ENCODE measurements at places on chromosomes 2 and 18.

DNA sequence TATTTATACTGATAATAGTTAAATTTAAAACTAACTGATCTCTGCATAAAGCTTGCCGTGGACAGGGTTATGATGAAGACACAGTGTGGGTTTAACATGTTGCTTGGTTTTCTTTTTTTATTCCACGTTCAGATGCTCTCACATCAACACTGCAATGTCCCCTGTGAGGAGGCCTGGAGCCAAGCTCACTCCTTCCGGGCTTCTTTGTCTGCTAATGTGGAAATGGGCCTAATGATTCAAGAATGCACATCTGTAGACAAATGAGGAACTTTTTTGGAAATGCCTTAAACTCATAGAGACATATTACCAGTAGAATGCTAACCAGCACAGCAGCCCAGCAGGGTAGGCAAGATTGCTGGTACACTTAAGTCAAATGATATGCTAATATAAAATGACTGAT is 208.0 kb downstream of the GALR1 start:
- no peak for DNase-seq

DNA sequence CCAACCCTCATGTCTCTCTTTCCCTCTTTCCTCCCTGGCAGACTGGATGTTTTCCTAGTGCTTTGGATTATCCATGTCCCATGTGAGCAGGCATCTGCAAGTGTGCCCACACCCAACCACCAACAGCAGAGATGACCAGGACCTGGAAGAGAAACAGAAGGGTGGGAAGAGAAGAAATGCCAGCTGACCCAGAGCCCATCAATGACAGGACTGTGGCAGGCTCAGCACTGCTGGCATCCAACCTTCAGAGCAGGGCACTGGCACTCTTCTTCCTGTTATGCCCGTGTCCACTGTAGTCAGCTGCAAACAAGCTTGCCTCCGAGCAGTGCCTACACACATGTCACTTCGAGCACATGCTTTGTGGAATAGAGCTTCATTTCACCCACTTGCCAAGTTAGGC is 121.1 kb downstream of the TANC1 start:
- no peak for DNase-seq

DNA sequence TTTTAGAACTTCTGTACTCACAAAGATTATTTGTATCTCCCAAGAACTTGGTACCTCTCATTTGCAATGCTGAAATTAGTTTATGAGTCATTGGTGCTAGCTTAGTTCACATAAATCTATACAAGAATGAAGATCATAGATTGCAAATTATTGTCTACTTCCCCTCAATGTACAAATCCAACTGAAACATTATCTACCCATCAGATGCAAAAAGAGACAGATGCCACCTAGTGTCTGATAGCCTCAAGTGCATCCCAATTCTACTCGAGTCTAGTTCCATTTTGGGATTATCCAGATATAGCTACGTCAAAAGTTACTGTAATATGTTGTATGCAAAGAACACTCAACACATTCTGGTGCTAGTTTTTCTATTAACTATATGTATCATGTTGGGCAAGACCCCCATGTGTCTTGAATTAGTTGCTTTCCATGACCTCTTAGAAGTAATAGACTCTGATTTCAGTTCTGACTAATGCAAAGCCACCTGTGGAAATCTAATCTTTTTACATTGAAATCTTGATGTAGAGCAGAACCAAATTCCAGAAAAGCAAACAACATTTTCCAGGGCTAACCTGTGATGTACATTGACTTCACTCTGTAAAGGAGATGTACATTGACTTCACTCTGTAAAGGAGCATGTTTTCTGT is 210.0 kb downstream of the RBM43 start:
- DNase-seq = peak; percentile 56

DNA sequence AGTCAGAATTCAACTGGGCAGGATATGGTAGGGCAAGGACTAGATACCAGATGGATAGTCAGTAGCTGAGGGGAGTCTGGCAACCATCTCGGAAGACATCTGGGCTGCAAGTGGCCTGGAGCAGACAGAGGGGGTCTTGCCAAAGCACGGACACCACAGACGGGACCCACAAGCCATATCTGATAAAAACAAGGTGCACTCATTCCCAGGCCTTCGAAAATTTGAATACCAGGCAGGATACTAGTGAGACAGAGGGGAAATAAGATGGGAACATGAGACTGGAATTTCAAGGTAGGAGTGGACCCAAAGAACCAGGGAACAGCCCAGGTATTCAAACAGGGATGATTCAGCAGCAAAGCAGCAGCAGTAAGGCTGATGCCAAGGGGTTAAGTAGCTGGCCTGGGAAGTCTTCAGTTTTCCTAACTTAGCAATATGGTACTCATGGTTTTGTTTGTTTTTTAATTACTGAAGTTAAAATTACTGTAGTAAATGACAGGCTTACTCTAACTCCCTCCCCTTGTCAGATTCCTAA is 144.9 kb upstream of the NCKAP5 start:
- DNase-seq = no peak

DNA sequence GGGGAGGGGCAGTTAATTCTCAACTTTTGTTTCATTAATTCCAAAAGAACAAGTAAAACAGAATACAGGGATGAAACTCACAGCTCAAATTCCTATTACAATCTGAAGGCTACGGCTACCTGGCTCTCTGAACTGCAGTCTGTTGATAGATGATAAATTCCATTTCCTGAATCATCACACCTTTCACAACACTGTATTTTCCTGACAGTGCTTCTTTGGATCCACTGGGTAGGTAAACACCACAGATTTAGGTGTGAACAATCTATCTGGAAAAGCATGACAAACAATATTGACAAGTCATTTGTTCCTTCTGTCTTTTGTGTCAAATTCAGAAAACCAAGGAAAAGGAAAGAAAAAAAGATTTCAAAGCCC is 843.2 kb downstream of the LRRTM4 start:
- DNase-seq = peak; percentile 2

DNA sequence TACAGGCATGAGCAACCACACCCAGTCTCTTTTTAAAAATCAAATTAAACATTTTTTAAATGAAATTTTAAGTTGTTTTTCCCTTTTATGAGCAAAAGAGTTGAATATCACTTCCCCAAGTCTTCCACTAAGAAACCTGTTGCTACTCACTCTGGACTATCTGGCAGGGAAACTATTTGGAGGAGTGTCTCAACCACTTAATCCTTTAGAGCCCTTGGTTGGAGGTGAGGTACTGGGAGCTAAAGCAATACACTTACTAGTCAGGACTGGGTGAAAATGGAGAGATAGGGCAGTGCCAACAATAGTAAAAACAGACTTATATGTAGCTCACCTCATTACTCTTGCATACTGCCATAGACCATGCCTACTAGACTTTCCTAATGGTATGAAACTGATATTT is 135.5 kb downstream of the RND3 start:
- no peak for DNase-seq

- no peak for DNase-seq
Measured at GRCh38 chr2:74328573-74328972, 14.6 kb downstream of the SLC4A5 start.

DNA sequence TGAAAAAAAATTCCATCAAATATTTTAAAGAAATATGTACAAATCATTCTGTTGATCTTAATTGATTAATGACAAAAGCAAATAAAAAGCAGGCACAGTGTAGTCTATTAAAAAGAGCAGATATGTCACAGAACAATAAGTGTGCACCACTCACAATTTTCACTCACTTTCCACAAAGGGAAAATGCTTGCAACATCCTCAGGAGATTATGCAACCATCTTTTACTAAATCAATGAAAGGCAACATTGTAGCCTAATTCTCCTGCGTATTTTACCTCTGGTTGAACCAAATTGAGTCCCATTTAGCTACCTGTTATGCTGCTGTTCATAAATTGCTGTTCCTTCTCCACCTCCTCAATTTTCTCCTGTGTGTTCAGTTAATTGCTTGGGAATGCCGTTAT is 1346.8 kb upstream of the PIK3C3 start:
- DNase-seq = peak; percentile 6

DNA sequence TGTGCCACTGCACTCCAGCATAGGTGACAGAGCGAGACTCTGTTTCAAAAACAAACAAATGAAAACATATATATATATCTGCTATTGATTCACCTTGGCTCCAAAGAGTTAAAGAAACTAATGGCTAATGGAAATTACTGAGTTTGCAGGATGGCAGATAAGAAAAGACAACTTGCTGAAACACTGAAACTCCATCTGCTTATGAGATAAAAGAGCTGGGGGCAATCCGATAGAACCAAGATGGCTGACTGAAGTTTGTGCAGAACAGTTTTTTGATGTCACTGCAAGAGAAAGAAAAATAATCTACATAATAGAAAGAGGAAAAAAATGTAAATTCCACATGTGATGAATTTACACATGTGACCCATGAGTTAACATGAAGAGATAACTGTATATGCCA is 88.2 kb downstream of the LRATD1 start:
- no peak for DNase-seq

DNA sequence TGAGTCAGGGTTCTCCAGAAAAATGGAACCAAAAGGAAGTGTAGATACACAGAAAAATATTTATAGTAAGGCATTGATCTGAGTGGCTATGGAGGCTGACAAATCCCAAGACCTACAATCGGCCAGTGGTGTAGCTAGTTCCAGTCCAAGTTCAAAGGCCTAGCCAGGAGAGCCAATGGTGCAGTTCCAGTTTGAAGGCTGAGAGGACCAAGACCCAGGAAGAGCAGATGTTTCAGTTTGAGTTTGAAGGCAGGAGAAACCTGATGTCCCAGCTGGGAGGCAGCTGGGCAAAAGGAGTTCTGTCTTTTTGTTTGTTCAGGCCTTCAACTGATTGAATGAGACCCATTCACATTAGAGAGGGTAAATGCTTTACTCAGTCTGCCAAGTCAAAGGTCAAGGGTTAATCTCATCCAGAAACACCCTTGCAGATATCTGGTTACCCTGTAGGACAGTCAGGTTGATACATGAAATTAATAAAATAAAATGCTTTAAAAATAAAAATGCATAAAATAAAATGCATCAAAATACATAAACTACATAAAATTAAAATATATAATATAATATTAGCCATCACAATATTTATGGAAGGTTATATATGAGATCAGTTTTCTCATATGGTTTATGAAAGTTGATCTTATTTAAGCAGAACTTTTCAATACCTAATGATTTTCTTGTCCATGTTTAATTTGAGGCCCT is 38.7 kb downstream of the KCNE4 start:
- DNase-seq = no peak

DNA sequence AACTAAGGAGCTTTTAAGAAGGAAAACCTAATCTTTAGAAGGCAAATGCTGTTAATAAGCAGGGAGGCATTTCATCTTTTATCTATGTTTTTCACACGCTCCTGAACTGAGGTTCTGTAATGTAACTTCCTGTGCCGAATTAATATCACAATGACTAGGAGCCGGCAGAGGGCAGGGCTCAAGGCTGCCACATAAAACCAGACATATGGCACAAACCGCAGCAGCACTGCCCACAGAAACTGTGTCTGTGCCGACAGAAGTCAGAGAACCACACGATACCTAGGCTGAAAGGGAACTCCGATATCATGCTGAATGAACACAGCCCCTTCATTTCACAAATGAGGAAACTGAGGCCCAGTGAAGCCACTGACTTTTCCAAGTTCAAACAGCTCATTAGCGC is 112.1 kb downstream of the EIPR1 start:
- no peak for DNase-seq

- DNase-seq = peak; percentile 92
Measured at GRCh38 chr2:190404487-190404886, 3.7 kb upstream of the MFSD6 start.

DNA sequence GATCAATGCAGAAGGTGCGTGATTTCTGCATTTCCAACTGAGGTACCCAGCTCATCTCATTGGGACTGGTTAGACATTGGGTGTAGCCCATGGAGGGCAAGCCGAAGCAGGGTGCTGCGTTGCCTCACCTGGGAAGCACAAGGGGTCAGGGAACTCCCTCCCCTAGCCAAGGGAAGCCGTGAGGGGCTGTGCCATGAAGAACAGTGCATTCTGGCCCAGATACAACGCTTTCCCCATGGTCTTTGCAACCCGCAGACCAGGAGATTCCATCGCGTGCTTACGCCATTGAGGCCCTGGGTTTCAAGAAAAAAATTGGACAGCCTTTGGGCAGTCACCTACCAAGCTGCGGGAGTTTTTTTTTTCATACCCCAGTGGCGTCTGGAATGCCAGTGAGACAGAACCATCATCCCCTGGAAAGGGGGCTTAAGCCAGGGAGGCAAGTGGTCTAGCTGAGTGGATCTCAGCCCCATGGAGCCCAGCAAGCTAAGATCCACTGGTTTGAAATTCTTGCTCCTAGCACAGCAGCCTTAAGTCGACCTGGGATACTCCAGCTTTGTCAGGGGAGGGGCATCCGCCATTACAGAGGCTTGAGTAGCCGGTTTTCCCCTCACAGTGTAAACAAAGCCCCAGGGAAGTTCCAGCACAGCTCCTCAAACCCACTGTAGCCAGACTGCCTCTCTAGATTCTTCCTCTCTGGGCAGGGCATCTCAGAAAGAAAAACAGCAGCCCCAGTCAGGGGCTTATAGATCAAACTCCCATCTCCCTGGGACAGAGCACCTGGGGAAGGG is 21.7 kb downstream of the TFPI start:
- DNase-seq = no peak

- no peak for DNase-seq
Measured at GRCh38 chr2:108223573-108223972, 16.2 kb upstream of the SULT1C3 start.

GRCh38 chr2:67544286-67544685 is 147.2 kb downstream of the ETAA1 start:
- no peak for DNase-seq

DNA sequence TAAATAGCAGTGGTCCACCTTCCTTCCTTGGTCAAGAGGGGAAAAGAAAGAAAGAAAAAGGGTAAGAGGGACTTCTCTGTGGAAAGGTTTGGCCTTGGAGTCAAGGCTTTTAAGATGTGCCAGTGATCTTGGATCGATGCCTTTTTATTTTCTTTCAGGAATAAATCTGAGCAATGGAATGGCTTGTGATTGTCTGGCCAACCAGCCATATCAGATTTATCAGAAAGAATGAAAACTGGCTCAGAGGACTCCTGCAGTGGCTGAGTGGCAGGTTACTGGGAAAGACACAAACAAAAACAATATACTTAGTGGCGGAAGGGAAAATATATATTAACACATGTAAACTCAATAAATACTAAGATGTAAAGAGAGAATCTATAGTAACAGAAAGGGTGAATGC is 4.3 kb downstream of the ERBB4 start:
- no peak for DNase-seq
